ENCODE measurements at places on chromosomes 4 and X. TPM values are rescaled to one million over a fixed set of nuclear protein-coding genes. Genes with fewer than 3 reads are reported as not detected.

- DNase-seq: no peak
Measured at GRCh38 chr4:24395937-24396336, 188.4 kb downstream of the DHX15 start.

FGG gene
- total RNA-seq: not detected

- no peak for DNase-seq
Measured at GRCh38 chr4:169249999-169250398, 20.8 kb downstream of the SH3RF1 start.

DNA sequence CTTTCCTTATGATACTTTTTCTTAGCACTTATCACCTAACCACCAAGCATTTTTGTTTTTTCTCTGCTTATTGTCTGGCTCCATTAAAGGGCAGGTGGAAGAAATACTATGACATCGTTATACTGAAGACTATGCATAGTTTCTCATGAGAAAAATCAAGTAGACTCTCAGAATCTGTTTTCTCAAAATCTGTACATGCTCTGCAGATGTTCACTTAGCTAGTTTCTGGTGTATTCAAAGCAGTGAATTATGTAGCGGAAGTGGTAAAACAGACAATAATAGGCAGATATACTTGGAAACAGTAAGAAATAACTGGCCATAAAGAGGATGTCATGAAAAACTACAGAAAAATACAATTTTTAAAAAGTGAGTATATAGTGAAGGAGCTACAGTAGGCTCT, 146.0 kb downstream of the STIM2 start:
- no peak for DNase-seq

DNA sequence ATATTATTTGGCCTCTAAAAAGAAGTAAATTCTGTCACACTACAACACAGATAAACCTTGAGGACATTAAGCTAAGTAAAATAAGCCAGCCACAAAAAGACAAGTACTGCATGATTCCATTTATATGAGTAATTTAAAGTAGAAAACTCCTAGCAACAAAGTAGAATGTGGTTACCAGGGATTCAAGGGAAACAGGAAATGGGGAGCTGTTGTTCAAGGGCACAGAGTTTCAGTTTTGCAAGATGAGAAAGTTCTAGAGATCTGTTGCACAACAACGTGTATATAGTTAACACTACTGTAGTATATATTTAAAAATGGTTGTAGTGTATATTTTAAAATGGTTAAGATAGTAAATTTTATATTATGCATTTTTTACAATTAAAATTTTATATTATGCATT, 25.4 kb downstream of the SEC31A start:
- DNase-seq: peak; percentile 1

DNA sequence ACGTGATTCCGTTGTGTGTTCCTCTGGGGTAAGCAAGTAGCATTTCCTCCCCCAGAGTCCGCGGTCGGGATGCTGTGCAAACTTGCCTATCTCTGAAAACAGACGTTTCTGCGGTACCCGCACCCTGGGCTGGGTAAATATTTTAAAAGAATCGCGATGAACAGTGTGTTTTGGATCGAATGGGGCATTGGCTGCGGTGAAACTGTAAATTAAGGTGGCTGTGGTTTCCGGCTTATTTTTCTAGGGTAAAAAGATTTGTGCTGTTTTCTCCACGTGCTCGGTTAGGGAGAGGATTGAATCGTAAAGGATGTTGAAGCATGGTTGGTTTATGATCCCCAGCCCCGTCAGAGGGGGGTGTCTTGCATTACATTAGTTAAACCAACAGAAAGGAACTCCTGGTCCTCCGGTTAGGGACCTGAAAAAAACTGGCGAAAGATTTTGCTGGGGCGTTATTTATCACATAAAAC, 1.2 kb downstream of the HHIP start:
- DNase-seq: no peak
